ENCODE measurements at places on chromosomes 2 and 18.

DNA sequence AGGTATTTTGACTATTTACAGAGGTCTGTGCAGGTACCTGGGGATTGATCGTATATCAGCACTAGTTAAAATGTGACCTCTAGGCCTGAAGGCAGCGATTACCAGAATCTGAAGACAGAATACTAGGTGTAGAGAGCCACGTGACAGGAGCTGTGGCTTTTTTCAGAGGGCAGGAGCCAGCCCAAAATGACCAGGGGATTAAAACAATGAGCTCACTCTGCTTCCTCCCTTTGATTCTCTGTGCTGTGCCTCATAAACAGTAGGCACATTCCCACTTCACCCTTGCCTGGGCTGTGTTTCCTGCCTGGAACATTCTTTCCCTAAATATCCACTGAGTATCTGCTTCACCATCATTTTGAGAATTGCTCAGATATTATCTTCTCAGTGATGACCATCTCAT is 15.2 kb downstream of the ITGAV start:
- no peak for DNase-seq

- no peak for DNase-seq
Measured at GRCh38 chr2:3289971-3290370, 87.6 kb downstream of the EIPR1 start.

DNA sequence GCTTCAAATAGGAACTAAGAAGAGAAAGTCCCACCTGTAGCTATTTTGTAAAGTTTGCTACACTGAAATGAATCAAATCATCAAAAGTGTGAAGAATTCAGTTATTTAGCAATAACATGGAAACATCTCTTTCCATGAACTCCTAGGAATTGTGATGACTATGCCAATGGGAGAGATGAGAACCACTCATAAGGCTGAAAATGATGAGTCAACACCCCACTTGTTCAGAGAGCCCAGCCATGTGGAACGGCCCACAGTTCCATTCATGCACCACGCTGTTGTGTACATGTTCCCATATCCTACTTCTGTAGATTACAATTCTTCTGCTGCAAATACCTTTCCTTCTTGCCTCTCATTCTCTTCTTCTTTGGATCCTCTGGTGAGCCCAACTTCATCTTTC is 645.5 kb upstream of the ID2 start:
- DNase-seq, result no peak

- DNase-seq, result no peak
Measured at GRCh38 chr2:229087843-229088516, 183.1 kb downstream of the PID1 start.

DNA sequence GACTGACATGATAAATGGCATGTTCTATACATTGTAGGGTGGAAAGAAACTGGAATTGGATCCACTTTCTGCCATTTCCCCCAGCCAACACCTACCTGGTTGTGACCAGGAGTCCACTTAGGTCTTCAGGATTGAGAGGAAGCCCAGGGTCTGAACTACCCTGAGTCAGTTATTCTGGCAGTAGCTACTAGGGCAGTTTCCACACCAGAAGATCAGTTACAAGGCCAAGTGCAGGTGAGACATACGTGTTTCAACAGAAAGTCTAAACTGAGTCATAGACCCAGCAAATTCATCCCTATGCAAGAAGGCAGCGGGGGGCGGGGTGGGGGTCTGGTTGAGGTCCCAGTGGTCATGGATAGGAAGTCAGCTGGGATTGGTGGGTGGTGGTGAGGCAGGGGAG is 21.9 kb downstream of the ANTXR1 start:
- no peak for DNase-seq

GRCh38 chr18:49481317-49481716 is 5.7 kb downstream of the C18orf32 start:
- DNase-seq, result no peak

GRCh38 chr18:39349801-39350200 is 1784.2 kb upstream of the CELF4 start:
- DNase-seq, result no peak

DNA sequence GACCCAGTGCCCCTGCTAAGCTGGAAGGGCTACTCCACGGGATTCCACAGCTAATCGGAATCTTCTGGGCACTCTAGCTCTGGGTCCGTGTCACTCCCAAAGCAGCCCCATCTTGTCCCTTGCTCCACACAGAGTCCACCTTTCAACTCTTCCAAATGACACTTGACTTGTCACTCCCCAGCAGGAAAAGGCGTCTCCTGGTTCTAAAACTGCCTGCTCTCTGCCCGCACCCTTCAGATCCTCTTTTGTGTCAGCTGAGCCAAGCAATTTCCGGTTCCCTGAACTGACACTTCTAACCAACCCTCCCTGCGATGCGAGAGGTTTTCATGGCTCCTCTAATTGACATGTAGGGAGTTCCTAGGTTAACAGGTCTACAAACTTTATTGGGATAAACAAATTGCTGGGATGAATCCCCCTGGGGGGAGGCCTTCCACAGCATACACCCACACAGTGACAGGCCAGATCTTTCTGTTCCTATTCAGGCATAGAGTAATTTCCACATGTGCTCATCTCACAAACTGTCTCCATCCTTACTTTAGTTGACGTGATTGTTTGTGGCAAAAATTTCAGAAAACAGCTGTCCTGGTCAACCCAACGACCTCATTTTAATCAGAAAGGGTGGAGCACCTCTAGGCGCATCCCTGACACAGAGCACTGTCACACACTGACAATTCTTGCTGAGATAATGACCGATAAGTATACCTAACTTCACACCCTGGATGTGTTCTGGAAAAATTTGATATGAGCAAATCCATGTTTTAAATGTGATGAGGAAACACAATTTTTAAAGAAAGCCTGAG is 104.9 kb downstream of the RBMS1 start:
- DNase-seq, result peak; percentile 72

- DNase-seq, result no peak
Measured at GRCh38 chr2:11967946-11968465, 221.6 kb downstream of the LPIN1 start.

- DNase-seq, result peak; percentile 62
Measured at GRCh38 chr2:40032650-40033319, 253.7 kb upstream of the THUMPD2 start.

DNA sequence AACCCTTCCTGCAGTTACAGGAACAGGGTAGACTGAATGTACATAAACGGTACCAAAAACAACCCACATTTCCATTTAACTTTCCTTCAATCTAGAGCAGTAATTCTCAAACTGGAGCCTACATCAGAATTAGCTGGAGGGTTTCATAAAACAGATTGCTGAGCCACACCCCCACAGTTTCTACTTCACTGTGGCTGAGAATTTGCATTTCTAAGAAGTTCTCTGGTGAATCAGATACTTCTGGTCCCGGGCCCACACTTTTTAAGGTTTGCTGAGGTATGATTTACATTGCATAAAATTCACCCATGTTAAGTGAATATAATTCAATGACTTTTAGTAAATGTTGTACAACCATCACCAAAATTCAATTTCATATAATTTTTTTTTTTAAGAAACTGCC is 113.7 kb downstream of the SRBD1 start:
- DNase-seq, result peak; percentile 46

DNA sequence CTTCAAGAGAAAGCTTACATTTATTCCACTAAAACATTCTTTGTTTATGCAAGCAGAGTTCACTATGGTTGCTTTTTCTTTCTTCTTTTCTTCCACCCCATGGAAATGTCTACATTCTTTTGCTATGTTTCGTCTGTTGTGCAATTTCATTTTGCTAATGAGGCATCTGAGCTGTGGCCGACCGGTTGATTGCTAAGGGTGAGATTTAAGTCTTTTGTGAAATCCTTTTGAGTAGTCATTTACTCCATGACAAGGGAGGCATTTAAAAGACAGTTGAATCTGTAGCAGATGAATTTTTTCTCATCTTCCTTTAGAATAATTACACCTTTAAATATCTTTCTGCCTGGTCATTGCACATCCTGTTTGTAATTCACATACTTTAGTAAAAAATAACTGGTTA is 324.1 kb upstream of the THUMPD2 start:
- no peak for DNase-seq

GRCh38 chr2:148930046-148930775 is 55.2 kb downstream of the KIF5C start:
- DNase-seq, result no peak

DNA sequence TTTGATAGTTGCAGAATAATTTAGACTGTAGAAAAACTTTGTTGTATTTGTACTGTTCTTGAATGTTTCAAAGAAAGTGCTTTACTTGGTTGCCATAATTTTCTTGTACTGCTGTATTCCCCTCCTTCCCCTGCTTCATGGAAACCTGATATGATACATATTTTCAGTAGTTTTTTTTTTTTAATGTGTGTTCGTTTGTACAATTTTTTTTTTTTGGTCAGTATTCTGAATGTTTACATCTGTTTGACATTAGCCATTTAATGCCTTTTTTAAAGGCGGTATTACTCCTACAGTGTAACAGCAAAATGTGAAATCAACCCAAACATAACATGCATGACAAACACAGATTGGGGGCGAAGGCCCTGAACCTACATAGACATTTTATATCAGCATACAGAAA is 172.3 kb downstream of the ASXL3 start:
- no peak for DNase-seq

GRCh38 chr2:28276807-28277206 is 115.9 kb upstream of the FOSL2 start:
- DNase-seq, result no peak

DNA sequence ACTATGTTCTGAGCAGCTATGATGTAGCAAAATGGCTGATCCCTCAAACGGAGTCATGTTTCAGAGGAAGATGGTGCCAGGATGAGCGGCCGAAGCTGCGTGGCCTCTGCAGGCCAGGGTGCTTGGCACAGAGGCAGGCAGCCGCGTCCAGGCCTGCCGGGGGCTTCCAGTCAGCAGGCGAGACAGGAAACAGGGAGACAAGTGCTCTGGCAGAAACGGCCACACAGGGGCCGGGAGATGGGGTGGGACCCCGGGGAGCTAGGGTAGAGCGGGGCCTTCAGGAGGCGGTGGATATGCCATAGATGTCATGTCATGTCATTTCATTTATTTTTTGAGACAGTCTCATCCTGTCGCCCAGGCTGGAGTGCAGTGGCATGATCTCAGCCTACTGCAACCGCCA is 50.7 kb downstream of the EIPR1 start:
- no peak for DNase-seq

DNA sequence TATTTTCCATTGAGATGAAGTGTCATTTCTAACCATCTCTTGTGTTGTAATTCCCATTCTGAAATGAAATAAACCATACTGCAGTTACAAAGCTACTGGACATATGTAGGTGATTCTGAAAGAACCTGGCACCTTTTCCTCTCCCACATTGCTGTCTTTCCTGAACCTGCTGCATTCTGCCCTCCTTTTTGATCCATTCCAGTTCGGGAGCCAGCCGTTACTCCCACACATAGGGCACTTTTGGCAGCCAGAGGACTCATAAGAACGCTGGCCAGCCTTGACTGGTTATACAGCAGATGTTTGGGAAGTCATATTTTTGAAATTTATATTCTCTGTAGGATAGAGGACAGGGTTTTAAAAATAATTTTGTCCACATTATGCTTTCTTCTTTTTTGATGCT is 369.8 kb upstream of the CDH7 start:
- DNase-seq, result no peak

DNA sequence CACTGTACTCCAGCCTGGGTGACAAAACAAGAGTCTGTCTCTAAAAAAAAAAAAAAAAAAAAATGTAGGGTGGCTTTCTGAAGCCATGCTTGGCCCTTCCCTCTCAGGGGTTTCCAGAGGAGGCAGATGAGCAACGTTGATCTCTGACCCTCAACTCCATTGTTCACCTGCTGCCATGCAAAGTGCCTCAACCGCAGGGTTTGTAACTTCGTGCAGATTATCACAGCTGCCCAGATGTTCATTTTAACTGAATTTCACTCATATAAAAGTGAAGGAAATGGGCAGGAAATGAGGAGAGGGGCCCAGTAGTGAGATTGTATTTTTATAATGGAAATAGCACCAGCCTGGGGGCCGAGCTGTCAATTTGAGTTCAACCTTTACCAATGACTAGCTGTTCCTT is 14.9 kb upstream of the B3GNT2 start:
- DNase-seq, result no peak

DNA sequence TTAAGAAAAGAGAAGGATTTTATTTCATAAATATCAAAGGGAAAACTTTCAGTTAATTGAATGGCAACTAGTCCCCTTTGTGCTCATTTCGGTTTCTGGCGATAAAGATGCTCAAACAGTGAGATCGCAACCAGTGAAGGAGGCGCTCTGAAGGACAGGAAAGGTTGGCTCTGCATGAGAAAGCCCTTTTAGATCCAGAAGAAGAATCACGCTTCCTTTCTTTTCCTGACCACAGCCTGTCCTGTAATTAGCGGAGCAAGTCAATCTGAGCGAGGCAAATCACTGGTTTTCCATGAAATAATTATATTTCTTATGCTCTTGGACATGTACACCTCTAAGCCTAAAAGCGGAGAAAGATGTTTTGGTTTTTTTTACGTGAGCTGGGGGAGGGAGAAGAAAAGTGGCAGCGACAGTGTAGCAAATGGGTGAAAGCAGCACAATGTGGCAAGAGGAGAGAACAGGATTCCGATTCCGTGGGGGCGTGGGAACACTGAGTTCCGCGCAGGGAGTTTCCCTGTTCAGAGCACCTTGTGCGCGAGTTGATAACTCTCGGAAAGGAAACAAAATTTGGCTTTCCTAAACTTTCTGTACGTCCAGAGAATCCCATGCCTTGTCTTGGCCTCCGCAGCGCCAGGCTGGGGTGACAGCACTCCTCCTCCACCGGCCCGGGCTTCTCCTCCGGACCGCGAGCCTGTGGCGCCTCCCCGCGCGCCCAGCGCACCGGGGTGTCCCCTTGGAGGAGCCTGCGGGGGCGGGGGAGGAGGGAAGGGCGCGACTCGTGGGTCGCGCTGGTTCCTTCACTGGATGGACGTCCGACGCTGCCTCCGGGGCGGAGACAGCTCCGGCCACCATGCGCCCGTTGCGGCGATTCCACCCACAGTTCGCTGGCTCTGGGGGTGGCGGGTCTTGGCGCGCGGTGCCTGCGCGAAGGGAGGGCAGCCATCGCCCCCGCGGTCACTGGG is 620 bp upstream of the SLC9A2 start:
- no peak for DNase-seq

GRCh38 chr18:9683418-9684396 is 24.4 kb upstream of the RAB31 start:
- no peak for DNase-seq

DNA sequence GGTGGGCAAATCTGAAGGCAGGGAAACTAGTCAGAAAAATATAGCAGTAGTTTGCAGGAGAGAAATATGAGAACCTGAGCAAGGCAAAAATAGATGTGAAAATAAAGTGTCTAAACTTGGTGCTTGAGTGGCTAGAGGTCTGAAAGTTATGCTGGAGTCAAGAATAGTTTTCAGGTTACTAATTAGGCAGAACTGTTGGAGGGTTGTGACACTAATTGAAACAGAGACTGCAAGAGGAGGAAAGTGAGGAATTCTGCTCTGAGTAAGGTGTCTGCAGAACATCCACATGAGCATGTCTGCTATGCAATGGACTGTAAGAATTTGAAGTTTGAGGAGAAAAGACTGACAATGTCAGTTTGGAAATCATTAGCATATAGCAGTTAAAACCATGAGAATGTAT is 444.0 kb upstream of the LRRTM1 start:
- no peak for DNase-seq

- no peak for DNase-seq
Measured at GRCh38 chr2:239151201-239152131, 249.4 kb downstream of the HDAC4 start.
